ENCODE measurements at places on chromosomes 4 and X. TPM values are rescaled to one million over a fixed set of nuclear protein-coding genes. Genes with fewer than 3 reads are reported as not detected.

The SULT1B1 gene
- total RNA-seq: 0.59 TPM

The TLR10 gene
- total RNA-seq: 0.22 TPM

The BGN gene
- total RNA-seq: 175 TPM

The GAB3 gene
- total RNA-seq: 17.7 TPM

The MEPE gene
- not detected for total RNA-seq

The NDNF gene
- 5.1 TPM for total RNA-seq

The TCEAL9 gene
- total RNA-seq: 28.6 TPM

GRCh38 chr4:168708108-168708507, 211.3 kb downstream of the PALLD start:
- DNase-seq: no peak

DNA sequence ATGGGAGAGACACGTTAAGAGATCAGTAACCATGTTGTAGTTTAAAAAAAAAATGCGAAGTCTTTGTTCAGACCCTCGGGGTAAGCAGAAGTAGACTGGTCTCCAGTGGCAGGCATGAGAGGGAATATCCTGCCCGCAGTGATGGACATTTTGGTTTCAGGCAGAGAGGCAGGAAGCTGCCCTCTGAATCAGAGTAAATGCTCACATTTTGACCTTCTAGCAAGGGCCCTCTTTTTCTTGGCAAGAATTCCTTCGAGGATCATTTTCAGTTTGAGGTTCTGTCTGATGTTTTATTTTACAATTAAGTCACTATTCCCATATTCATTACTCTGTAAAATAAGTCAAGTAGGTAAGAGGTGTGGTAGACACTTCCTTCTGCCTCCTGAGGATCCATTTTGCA, 28.4 kb downstream of the SORBS2 start:
- DNase-seq: no peak

DNA sequence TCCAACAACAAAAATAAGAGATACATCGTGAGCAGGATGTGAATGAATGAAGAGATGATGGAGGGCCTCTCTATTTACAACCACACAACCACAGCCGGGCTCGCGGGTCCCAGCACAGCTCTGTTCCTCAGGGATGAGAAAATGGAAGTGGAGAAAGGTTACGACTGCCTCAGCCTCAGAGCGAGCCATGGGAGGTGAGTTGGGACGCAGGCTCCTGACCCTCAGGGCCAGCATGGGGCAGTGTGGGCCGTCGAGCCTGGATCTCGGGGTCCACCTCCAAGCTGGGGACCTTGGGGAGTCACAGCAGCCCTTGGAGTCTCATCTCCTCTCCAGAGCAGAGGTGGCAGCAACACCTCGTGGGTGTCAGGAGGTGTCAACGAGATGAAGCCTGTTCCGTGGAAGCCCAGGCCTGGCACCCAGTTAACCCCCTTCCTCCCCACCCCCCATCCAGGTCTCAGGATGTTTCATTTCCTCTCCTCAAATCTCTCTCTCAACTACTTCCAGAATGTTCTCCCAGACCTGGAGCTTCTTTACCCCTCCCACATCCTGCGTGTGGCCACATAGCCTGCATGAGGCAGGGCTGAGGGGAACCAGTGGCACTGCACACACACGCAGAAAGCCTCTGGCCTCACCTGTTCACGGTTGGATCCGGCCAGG, 25.9 kb downstream of the C4orf50 start:
- peak; percentile 27 for DNase-seq

DNA sequence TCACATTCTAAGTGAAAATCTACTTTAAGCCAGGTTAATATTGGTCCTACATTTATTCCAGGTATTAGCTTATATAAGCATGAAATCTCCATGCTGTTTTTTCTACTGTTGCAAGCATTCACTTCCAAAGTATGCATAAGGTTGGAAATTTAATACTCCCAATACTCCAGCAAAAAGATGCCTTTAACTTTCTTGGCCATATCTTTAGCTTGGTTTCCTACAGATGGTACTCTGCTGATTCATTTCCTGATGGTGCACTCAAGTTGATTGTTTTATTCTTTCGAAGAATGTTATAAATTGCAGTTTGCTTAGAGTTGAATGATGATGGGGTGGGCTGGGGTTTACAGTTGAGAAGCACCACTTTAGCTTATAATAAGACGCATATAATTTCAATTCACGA, 330.2 kb downstream of the PTTG2 start:
- DNase-seq: no peak

DNA sequence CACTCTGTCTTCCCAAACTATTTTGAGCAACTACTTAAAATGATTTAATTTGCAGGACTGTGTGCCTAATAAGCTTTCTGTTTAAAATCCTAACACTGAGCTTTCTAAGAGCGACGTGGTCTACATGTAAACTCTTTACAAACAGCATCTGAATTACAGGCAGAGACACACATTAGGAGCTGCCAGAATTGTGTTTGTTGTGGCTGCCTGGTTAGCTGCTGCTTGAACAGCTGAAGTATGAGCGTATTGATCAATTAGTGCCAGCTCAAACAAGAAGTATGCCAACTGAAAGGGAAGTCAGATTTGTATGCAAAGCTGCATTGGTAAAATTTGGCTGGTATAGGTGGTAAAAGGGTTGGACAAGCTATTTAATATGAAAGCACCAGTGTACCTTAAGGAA, 384.4 kb downstream of the PCDH7 start:
- DNase-seq: no peak

DNA sequence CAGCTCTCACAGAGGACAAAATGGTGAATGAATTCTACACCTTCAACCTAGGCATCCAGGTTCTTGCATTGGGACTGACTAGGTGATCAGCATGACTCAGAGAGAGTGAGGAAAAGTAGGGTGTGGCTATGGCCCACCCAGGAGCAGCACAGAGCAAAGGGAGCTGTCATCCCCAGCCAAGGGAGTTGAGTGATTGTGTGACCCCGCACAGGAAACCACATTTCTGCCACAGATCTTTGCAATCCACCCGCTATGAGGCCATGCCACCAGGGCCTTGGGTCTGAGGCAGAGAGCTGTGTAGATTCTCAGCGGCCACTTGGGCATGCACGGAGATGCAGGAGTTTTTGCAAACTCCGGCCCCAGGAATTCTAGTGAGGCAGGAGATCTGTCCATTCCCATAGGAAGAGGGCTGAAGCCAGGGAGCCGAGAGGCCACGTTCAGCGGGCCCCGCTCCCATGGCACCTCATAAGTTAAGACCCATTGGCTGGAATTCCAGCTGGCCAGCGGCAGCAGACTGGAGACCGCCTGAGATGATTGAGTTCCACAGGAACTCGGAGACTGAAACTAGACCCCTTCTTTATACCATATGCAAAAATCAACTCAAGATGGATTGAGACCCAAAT, 75.9 kb downstream of the NAA11 start:
- DNase-seq: no peak

DNA sequence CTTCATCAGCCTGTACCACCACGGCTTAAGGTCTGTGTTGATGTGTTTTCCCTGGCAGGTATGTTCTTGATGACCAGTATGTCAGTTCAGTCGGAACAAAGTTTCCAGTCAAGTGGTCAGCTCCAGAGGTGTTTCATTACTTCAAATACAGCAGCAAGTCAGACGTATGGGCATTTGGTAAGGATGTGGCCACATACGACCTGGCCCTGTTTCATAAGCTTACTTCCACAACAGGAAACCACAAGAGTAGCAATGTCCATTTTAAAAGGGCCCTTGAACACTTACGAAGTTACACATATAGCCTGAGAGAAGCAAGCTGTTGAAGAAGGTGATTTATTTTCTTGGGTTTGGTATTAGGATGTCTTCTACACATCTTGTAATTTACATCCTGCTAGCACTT, 46.1 kb downstream of the BMX start:
- DNase-seq: no peak

GRCh38 chr4:95105112-95105511, 347.4 kb downstream of the BMPR1B start:
- DNase-seq: no peak

- peak; percentile 72 for DNase-seq
Observed at GRCh38 chrX:54495814-54496516, at the start of gene FGD1. FGD1 (minus strand) TSS chrX:54496234; CDS start chrX:54495432, 802 bp downstream.

DNA sequence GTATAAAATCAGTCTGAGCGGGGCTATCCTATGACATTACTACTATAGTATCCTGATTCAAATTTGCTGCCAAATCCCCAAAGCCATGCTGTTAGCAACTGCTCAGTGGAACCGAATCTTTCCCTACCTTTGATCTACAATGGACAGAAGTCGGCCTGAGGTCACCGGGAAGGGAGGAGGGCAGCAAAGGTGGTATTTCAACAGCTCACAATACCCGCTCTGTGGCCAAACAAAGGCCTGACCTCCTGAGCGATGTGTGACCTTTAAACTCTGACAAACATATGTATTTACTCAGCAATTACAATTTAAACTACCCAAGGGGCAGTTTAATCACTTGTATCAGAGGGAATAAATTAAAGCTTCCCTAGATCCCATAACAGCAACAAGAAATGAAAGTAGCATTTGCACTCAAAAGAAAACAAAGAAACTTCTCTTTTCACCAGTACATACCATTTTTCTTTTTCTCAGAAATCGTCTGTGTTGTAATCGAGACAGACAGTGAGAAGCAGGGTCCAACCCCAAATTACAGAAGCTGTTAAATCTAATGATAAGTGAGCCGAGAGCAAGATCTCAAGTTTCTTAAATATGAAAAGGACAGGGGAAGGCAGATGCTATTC, 11.6 kb upstream of the TMEM128 start:
- no peak for DNase-seq

DNA sequence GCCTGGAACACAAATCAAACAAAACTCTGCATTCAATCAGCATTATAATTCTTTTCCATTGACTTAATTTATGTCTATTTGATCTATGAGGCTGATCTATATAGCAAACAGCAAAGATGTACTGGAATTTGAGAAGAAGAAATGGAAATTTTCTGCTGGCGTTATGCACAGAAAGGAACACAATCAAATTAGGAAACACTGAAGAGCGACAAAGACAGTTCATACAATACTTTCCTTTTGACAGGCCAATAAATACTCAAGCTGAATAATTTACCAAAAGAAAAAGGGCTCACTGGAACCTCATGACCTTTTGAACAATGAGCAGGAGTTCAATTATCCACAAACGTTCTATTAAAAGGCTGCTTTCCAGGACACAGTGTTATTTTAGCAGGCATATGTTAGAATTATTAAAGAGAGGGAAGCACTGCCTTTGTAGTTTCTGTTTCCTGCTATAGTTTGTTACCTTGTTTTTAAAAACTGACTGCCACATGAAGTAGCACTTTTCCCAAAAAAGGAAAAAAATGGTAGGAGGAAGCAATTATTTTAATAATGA, 8.1 kb downstream of the PDHA2 start:
- DNase-seq: no peak

- no peak for DNase-seq
Observed at GRCh38 chr4:20391198-20391597, 139.5 kb downstream of the SLIT2 start.

DNA sequence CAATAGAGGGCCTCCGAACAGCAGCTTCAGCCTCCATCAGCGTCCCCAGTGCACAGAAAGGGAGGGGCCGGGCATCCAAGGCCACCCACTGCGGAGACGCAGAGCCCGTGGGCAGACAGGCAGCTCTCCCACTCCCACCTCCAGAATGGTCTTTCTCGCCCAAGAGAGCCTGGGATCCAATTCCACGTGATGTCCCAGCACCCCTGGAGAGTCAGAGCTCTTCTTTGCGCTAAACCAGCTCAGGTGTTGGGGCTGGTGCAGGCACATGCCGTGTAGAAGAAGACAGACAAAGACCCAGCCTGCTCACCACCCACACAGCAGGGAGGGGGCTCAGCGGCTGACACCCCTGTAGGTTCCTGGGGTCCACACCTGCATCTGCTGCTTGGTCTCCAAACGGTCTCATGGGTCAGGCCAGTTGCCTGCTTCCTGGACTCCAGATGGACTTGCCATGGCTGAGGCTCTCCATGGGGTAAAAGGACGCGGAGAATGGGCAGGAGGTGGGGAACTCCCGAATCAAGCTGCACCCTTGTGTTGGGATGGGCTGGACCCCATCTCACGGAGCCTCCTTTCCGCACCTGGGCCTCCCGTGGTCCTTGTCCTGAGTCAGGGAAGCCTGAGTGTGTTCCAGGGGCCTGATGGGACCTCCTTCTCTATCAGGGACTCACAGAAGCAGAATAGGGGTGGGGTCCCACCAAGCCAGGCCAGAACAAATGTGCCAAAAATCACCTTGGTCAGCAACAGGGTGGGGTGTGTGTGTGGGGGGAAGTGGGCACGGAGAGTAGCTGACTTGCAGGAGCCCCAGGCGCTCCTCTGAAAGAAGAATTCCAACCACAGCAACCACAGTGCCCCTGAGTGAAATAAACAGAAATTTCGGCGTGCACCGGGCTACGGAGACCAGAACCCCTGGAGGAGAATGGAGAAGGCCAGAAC, 11.6 kb upstream of the ASMTL start:
- no peak for DNase-seq

DNA sequence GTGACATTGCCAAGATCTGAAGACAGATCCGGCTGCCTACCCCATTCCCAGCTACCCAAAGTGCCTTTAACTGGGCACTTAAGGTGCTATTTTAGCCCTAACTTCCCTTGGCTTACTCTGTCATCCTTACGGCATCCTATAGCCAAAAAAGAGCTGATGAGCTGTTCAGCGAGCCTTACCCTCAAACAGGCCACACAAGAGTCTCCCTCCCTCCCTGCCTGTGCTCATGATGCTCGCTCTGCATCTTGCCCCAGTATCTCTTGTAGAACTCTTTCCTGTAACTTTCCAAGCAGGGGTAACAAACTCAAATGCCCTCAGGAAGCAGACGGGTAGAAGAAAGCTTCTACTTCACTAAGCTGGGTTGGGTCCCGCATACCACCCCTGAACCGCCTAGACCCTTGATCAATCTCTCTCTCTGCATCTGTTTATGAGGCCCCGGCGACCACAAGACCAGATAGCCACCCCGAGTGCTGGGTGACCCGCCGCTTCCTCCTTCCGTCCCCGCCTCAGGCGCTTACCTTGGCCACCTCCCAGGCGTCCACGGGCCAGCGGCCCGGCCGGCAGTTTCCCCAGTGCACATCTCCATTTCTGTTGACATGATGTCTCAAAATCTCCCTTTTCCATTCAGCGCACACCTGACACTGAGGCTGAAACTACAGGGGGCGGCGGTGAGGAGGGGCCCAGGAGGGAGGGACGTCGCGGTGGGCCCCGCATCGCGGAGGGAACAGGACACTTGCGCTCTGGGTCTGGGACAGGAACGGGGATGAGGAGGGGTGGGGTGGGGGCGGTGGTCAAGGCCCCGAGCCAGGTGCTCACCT, 663 bp downstream of the CXorf38 start:
- DNase-seq: peak; percentile 81

- no peak for DNase-seq
Observed at GRCh38 chrX:20320461-20321159, 53.9 kb upstream of the RPS6KA3 start.

GRCh38 chr4:168183717-168184571, 91.6 kb downstream of the ANXA10 start:
- DNase-seq: no peak

- no peak for DNase-seq
Observed at GRCh38 chr4:97104006-97104405, 1039.3 kb downstream of the STPG2 start.

DNA sequence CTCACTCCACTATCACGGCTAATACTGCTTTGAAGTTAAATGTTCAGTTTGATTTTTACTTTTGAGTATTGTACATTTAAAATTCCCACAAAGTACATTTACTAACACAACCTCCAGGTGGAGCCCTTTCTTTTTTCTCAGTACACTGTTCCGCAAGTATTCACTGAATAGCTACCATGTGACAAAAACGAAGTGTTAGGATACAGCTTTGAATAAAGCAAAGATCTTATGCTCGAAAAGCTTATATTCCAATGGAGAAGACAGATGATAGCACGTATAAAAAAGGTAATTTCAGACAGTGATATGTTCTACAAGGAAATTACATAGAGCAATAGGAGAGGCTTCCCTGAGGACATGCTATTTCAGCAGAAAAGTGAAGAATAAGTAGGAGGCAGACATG, 60.7 kb upstream of the ABCG2 start:
- no peak for DNase-seq

All from cardiac septum (tissue), 1 donor.